ENCODE measurements at places on chromosomes 2 and 18.

DNA sequence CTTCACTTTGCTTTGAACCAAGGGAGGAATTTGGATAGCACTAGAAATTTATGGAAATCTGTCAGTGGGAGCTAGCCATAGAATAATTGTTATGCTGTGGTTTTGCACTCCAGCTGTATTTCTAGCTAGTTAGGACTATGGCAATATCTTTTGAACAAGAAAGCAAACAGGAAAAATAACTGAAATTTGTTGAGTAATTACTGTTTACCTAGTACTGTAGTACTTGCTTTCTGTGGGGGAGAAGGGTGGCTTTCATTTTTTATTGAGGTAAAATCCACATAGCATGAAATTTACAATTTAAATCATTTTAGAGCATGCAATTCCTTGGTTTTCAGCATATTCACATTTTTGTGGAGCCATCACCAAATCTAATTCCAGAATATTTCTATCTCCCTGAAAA, 28.4 kb downstream of the MBD5 start:
- no peak for DNase-seq

DNA sequence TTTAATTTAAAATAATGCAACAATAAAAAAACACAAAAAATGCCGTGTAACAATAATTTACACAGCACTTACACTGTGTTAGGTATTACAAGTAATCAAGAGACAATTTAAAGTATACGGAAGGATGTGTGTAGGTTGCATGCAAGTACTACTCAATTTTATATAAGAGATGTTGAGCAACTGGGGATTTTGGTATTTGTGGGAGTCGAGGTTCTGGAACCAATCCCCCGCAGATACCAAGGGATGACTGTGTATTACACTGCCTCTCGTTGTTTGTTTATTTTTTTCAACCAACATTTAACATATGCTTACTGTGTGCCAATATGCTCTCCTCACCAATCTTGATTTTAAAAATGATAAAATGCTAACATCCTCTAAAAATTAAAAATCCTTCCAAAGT, 24.8 kb downstream of the MAP3K2 start:
- DNase-seq: no peak

- no peak for DNase-seq
Observed at GRCh38 chr2:119772767-119773166, 13.0 kb downstream of the PTPN4 start.

DNA sequence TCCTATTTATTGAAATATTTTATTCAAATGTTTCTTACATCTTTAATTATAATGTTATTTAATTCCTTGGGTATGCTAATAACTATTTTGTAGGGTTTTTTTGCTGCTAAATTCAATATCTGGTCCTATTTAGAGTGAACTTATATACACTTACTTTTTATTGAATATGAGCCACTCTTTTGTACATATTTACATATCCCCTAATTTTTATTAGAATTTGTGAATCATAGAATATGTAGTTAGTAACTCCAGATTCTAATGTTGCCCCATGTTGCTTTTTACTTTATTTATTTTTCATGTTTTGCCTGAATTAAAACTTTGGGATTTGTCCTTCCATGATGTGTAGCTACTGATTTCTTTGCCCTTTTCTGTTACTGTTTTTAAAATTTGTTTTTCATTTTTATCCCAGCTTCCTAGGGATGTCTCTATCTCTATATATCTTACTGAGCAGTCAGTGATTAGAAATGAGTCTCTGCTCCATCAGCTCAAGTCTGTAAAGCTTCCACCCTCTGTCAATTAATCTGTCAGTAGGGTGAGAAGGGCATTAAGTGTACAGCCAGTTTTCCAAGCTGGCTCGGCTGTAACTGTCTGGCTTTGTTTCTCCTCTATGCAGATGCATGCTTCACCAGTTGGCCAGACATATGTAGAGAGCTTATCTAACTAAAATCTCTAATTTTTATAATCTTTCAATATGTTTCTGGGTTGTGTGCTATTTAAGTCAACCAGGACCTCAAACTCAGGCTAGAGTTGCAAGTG, 256.9 kb downstream of the CDH19 start:
- no peak for DNase-seq

Measured in NCI-H345 (cell line).